Endodermal cell (in vitro differentiated cells): ENCODE measurements at places on chromosomes 3 and 15. TPM values are rescaled to one million over a fixed set of nuclear protein-coding genes. Genes with fewer than 3 reads are reported as not detected.

The GCHFR gene
- total RNA-seq, result 30.2 and 33.6 TPM in 2 replicates

The ASB14 gene
- total RNA-seq, result not detected in 2 replicates

The COL8A1 gene
- total RNA-seq, result 1.8 to 3.5 TPM (median 2.8 TPM) in 3 replicates

The TM6SF1 gene
- 1.9 to 2.0 TPM (median 2.0 TPM) in 3 replicates for total RNA-seq

The TM4SF18 gene
- total RNA-seq, result 0.58 TPM in 1 of 3 replicates, not detected in the others

The RBM15B gene
- total RNA-seq, result 30.9 to 58.7 TPM (median 58.2 TPM) in 3 replicates

The SERF2 gene
- 573 to 618 TPM (median 613 TPM) in 3 replicates for total RNA-seq

The TPRG1 gene
- 0.38 to 0.88 TPM (median 0.69 TPM) in 3 replicates for total RNA-seq

The RARRES1 gene
- 0.58 TPM in 1 of 3 replicates, not detected in the others for total RNA-seq

The TGM4 gene
- total RNA-seq, result not detected in 3 replicates

The HESX1 gene
- total RNA-seq, result 3.8 to 10.6 TPM (median 5.4 TPM) in 3 replicates

The RFT1 gene
- total RNA-seq, result 26.5 and 29.3 TPM in 2 replicates

The NMNAT3 gene
- total RNA-seq, result 0.75 to 1.2 TPM (median 0.95 TPM) in 3 replicates

The DPPA2 gene
- total RNA-seq, result 1.5 to 1.7 TPM (median 1.6 TPM) in 3 replicates

The CLDN18 gene
- 0.15 to 0.75 TPM (median 0.27 TPM) in 3 replicates for total RNA-seq

The SLC22A14 gene
- total RNA-seq, result 0.20 TPM in 1 of 3 replicates, not detected in the others

The PARP15 gene
- total RNA-seq, result 0.18 and 0.27 TPM in 2 replicates

The GUCA1C gene
- total RNA-seq, result not detected in 3 replicates

The FOXL2NB gene
- 0.24 TPM in 1 of 3 replicates, not detected in the others for total RNA-seq

The AHSG gene
- total RNA-seq, result 0.35 TPM in 1 of 3 replicates, not detected in the others

The SLC12A1 gene
- total RNA-seq, result not detected in 2 replicates

The COL6A5 gene
- 0.02 TPM in 1 of 2 replicates, not detected in the other for total RNA-seq

The ALS2CL gene
- total RNA-seq, result 17.0 to 20.8 TPM (median 19.1 TPM) in 3 replicates

The B3GNT5 gene
- total RNA-seq, result 16.1 to 18.0 TPM (median 17.6 TPM) in 3 replicates

The ADAMTS9 gene
- 9.5 and 16.1 TPM in 2 replicates for total RNA-seq

The LRTM1 gene
- not detected in 2 replicates for total RNA-seq
